Foreskin fibroblast (primary cell): ENCODE measurements at places on chromosomes 16 and 17.

GRCh38 chr17:33521784-33522183 is 228.7 kb upstream of the ASIC2 start:
- no peak for DNase-seq

DNA sequence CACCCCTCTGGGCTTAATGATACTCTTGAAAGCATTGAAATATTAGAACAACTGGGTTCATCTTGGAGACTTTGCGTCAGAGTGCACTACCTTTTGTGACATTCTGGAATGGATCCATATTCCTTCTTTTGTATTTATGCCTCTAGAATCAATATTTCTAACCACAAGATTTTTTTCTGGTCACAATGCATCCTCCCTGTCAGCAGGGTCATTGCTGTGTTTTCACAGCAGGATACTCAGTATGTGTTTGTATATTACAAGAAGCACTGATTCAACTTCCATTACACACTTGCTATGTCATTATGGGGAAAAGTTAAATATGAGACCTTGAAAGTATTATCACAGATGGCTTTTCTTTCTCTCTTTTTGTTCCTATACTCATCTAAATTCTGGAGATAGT is 370.0 kb downstream of the HS3ST3B1 start:
- no peak for DNase-seq

DNA sequence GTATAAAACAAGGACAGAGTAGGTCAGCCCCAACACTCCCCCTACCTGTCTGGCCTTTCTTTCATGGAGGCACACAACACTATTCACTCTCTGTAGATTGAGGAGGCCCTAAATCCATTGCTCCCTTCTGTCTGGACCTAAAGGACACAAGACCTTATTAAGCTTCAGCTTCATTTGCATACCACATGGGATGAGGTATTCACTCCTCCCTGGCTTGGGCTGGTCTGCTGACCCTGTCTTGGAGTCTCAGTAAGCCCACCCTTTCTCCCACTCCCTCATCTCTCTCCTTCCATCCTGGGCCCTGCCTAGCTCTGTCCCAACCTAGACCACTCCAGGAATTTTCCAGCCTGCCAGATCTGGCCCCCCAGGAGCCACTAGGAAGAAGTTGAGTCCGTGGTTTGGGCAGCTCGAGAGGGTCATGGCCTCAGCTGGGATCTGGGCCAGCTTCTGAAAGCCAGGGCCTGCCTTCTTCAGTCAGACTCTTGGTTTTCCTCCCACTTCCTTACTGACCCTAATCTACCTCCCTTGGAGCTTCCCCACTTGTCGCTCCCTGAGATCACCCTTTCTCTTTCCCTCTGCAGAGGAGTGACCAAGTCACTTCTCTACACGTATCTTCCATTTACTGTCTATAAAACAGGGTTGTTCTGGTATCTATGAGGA is 6.5 kb upstream of the LLGL1 start:
- peak; percentile 50 for DNase-seq

- peak; percentile 73 for DNase-seq
Observed at GRCh38 chr16:86668136-86668910, 90.0 kb downstream of the FOXL1 start.

DNA sequence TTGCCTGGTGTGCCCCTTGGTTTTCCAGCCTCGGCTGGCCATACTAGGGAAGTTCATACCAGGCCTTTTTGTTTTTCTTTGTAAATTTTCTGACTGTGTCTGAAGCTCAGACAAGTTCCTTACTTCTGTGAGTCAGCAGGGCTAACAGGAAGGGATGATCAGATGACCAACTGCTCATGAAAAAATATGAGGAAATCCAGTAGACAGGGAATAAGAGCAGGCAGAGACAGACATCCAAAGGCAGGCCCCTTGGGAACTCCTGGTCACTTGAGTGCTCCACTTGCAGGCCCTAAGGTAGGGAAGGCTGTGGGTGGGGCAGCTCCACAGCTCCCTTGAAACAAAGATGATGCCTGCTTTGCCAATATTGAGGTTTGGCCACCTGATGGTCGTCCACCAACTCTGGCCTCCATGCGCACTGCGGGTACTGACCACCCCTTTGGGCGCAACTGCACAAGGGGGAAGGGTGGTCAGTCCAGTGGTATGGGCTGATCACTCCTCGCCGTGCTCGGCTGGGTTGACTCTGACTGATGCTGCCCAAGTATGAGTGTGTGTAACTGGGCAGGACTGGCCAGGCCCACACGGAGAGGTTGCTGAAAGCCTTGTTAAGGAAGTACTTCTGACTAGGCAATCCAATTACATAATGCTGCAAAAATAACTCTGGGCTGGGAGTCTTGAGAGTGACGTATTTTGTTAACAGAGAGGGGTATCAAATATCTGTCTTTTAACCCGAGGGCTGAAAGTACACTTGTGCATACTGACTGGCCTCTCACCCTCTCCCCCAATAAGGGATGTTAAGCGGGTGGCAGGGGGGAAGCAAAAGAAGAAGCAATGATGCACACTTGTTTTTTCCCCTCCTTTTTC is 20.8 kb upstream of the ZFHX3 start:
- peak; percentile 85 for DNase-seq

DNA sequence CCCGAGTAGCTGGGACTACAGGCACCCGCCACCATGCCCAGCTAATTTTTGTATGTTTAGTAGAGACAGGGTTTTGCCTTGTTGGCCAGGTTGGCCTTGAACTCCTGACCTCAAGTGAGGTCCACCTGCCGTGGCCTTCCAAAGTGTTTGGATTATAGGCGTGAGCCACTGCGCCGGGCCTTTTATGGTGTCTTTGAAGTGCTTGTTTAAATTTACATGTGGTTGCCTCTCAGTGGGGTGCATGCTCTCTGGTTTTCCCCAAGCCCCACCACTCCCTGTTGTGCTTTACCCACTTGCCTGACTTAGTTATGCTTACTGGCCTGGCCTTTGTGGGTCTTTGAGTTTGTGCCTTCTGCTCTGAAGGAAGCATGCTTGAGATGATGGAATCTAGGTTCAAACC is 132.0 kb downstream of the PRKCB start:
- no peak for DNase-seq

DNA sequence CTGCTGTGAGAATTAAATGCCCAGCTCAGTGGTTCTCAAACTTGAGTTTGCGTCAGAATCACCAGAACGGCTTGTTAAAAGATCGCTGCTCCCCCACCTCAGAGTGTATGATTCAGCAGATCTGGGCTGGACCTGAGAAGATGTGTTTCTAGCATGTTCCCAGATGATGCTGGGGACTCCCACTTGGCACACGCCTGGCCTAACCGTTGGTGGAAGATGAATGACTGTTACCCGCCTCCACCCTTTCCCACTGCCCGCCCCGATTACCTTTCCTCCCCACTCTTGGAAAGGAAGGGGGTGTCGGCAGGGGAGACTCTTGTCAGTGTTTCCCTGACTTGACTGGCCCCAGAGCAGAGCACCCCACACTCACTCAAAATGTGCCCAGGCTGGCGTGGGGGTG is 29.3 kb upstream of the ABCC3 start:
- DNase-seq = no peak

DNA sequence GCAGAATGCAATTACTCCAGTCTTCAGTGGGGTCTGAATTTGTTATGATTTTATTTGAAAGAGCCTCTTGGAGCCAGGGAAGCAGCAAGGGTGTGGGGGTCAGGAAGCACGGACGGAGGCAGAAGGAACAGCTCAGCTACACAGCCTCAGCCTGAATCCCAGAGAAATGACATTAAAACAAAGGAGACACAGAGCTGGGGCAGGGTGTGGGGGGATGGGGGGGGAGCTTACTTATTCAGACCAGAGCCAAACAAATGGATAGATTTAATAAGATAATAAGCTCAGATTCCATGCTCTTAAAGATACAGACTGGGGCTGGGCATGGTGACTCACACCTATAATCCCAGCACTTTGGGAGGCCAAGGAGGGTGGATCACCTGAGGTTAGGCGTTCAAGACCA is 195.3 kb downstream of the ZNF423 start:
- no peak for DNase-seq

- no peak for DNase-seq
Observed at GRCh38 chr16:1337486-1337885, 4.0 kb downstream of the BAIAP3 start.

DNA sequence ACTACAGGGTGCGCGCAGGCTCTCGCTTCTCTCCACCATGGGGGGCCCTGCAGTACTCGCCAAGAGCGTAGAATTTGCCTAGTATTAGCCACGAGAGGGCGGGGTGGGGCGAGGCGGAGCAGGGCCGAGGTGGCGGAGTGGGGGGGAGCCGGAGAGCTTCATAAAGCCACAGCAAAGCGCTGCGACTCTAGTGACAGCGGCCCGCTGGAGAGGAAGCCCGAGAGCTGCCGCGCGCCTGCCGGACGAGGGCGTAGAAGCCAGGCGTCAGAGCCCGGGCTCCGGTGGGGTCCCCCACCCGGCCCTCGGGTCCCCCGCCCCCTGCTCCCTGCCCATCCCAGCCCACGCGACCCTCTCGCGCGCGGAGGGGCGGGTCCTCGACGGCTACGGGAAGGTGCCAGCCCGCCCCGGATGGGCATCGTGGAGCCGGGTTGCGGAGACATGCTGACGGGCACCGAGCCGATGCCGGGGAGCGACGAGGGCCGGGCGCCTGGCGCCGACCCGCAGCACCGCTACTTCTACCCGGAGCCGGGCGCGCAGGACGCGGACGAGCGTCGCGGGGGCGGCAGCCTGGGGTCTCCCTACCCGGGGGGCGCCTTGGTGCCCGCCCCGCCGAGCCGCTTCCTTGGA is at the start of gene TBX21:
Gene TBX21 (plus strand): TSS at position 190 of the 627 bp plus-strand sequence. CDS start 219 bp downstream, at position 409.
- peak; percentile 51 for DNase-seq

DNA sequence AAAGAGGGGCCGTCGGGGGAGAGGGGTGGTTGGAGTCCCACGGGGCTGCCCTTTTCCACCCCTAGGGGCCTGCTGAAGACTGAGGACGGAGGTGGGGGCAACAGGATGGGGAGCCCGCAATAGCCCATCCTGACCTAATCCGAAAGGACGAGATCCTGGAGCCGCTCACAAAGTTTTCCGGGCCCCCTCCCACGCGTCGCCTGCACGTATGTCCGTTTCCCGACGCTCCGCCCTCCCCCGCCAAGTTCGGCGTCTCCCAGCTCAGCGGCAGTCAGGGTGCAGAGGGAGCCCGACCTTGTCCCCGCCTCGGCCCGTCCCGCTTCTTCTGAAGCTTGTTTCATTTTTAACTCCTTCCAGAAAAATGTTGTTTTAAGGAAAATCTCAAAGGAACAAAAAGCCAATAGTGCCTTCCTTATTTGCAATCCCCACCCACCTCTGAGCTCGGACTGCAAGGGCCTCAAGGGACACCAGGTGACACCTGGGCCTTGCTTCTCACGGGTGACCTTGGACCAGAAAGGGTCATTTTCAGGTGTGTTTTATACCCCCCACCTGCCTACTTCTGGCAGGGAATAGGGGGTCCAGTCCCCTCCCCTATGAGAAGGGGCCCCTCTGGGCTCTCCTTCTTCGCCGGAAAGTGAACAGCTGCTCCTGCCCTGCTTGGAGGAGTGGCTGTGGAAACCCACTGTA is 3.4 kb upstream of the ZNF423 start:
- peak; percentile 8 for DNase-seq

- no peak for DNase-seq
Observed at GRCh38 chr17:32504166-32504990, 17.6 kb downstream of the CDK5R1 start.

GRCh38 chr17:39143552-39144093 is 7.8 kb downstream of the PLXDC1 start:
- no peak for DNase-seq

GRCh38 chr17:41617698-41618097 is 5.1 kb upstream of the KRT16 start:
- no peak for DNase-seq

DNA sequence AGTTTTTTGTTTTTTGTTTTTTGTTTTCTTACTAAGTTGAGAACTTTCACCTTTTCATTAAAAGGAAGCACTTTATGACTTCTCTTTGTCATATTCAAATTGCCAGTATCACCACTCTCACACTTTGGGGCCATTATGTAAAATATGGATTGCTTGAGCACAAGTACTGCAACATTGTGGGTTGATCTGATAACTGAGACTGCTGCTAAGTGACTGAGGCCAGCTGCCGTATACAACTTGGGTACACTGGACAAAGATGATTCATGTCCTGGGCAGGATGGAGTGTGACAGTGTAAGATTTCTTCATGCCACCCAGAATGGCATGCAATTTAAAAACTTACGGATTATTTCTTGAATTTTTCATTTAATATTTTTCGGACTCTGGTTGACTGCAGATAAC is 7.8 kb downstream of the TTC19 start:
- no peak for DNase-seq

DNA sequence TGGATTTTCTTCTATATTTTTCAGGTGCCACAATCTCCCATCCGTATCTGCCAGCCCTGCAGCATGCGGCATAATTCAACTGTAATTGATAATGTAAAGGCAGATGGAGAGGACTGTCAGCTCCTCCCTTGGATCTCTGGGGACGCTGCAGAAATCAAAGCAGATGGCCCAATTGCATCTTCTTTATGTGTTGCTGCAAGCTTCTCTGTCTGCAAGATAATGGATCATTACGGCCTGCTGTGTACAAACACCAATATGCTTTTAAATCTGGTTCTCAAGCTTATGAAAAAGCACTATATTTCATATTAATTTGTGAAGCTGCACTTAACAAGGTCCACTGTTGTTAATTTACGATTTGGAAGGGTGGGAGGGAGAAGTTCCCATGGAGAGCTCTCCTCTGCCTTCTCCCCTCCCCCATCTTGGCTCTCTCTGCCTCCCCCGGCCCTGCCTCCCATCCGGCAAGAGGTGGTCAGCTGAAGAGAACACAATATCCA is 607.5 kb downstream of the TOX3 start:
- DNase-seq = no peak

DNA sequence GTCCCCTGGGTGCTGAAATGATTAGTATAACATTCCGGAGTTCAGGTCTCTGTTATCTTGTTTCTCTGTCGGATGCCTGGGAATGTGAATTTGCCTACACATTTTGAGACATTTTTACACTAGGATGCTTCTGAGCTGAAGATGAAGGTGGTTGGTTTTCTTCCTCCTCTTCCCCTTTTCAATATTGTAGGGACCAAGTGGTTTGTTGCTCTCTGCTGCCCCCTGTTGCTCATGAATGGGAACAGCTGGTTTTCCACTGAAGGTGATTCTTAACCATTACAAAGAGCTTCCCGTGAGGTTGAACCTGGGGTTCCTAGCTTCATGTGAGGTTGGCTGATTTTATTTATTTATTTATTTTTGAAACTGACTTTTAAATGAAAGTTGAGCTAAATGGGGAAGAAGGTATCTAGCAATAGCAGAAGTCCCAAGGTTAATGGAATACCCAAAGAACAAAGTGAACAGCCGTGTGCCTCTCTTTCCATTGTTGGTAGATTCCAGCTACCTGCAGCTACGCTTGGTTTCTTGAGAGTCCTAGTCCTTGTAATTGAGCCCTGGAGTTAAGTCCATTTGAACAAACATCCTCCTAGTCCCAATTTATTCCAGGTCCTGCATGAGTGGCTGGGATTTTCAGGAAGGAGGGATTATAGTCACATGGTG is 983.9 kb upstream of the EEF2KMT start:
- no peak for DNase-seq

GRCh38 chr17:31629696-31630470 is 229.2 kb downstream of the COPRS start:
- DNase-seq = peak; percentile 99

- DNase-seq = no peak
Observed at GRCh38 chr16:54437401-54437800, 150.8 kb upstream of the IRX3 start.

GRCh38 chr16:23509782-23510163 is 521 bp downstream of the GGA2 start:
- DNase-seq = peak; percentile 57

- no peak for DNase-seq
Observed at GRCh38 chr16:62755938-62756337, 719.7 kb upstream of the CDH8 start.
